ENCODE measurements at places on chromosomes 7 and 10.

- no peak for DNase-seq
Measured at GRCh38 chr7:102473271-102473991, 5.3 kb downstream of the POLR2J start.

DNA sequence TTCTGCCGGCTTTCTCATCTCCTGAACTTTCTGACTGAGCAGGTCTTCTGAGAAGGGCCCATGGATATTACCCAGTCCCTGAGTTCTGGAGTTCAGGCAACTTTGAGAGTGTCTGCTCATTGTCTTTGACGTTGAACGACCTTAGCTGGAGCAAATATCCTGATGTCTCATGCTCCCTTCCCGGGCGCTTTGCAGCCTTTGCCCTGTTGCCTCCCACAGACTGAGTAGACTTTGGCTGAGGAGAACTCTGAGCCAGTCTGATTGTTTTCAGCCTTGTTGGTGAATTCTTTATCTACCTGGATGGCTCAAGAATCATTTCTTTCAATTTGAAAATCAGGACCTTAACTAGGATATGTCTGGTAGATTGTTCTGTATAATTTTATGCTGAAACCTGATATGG, 353.7 kb downstream of the GLRX3 start:
- DNase-seq: no peak

DNA sequence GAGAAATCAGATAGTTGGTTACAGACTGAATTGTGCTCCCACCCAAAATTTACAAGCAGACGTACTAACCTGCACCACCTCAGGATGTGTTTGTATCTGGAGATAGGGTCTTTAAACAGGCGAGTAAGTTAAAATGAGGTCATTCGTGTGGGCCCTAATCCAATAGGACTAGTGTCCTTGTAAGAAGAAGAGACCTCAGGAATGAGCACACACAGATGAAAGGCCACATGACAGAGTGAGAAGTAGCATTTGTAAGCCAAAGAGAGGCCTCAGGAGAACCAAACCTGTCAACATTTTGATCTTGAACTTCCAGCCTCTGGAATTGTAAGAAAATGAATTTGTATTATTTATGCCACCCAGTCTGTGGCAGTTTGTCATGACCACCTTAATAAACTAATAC, 149.5 kb upstream of the VWC2 start:
- no peak for DNase-seq

GRCh38 chr10:111921821-111922220, 261.7 kb downstream of the GPAM start:
- DNase-seq: no peak

- DNase-seq: no peak
Measured at GRCh38 chr10:70193391-70193844, 23.1 kb upstream of the SAR1A start.

Measured in hematopoietic multipotent progenitor cell treated with erythropoietin and hydrocortisone succinate and interleukin-3 and kit ligand, for 6 days (in vitro differentiated cells).